Activated CD4-positive, alpha-beta T cell treated with anti-CD3 and anti-CD28 coated beads for 1 hour (primary cell): ENCODE measurements at places on chromosomes 3 and 15.

GRCh38 chr3:54427941-54428871, 305.9 kb downstream of the CACNA2D3 start:
- no peak for DNase-seq

DNA sequence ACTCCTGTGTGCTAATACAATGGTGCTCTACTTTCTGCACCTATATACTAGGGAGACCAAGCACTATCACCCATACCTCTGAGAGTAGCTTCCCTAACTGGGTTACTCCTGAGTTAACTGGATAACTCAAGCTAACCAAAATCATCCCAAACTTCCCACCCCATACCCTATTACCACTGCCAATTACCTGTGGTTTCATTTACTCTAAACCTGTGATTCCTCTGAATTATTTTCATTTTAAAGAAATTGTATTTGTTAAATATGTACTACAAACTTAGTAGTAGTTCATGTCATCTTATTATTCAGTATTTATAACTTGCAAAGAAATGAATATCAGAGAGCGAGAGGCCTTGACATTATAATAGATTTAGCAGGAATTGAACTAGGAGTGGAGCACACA, 340.5 kb downstream of the TBC1D5 start:
- DNase-seq: no peak

DNA sequence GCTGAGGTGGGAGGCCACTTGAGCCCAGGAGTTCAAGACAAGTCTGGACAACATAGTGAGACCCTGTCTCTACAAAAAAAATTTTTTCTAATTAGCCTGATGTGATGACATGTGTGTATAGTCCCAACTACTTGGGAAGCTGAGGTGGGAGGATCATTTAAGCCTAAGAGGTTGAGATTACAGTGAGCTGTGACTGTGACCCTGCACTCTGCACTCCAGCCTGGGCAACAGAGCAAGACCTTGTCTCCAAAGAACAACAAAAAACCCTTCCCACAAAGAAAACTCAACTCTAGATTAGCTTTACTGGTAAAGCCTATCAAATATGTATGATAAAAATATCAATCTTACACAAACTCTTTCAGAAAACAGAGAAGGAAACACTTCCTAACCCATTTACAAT, 68.5 kb downstream of the ZNF148 start:
- DNase-seq: no peak

DNA sequence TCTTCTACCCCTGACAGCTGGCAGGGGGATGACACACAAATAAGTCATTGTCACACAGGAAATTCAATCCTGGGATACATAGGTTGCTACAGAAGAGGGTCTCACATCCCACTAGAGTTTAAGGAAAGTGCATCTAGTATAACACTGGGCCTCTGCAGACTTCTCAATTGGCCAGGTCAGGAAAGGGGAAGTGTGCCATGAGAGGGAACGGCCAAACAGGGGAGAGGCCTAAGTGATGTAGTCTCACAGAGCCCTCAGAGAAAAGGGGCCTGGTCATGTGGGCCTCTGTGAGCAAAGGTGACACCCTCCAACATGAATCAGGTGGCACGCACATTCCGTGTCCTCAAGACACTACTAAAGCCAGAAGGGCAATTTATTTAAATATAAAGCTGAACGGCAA, 11.2 kb downstream of the ZXDC start:
- no peak for DNase-seq

DNA sequence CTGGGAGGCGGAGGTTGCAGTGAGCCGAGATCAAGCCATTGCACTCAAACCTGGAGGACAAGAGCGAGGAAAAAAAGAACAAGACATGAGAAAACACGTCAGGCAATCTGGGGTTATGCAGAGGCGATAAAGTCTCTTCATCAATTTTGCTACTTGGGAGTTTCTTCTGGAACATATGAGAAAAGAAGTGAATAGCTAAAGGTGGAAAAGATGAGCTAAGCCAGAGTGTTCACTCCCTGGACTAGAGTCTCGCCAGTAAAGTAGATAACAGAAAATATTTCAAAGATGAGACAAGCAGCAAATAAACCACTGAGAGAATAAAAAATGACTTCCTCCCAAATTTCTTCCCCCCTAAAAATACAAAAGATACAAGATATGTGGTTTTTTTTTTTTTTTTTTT, 188.4 kb upstream of the HES1 start:
- DNase-seq: no peak

DNA sequence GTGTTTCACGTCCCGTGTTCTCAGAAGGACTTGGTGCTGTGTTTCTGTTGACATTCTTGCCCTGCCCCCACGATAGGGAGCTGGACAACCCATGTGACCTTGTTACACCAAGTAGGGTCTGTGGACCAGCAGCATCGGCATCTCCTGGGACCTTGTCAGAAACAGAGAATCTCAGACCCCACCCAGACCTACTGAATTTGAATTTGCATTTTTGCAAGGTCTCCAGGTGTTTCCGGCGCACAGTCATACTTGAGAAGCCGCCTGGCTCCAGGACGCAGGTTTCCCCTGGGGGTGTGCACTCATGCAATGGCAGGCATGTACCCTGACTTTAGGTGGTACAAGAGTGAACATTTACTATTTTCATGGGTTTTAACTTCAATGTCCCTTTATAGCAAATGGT, 117.9 kb downstream of the TLE3 start:
- no peak for DNase-seq

DNA sequence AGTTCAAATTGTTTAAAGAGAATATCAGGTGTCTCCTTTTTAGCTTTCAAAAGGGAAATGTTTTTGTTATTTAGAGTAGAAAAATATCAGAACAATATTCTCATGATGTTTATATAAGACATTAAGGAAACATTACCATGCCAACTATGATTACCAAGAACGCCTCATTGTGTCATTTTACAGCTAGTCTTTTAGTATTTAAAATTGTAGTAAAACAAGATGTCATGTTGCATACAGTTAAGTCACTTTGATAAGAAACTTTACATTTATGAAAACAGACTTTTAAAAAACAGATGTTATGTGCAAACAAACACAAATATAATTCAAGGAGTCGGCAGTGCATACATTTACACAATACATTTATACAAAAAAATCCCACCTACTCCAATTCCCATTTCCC, 4.4 kb downstream of the PLSCR4 start:
- no peak for DNase-seq

GRCh38 chr3:14203521-14204079, 25.0 kb downstream of the LSM3 start:
- DNase-seq: no peak

DNA sequence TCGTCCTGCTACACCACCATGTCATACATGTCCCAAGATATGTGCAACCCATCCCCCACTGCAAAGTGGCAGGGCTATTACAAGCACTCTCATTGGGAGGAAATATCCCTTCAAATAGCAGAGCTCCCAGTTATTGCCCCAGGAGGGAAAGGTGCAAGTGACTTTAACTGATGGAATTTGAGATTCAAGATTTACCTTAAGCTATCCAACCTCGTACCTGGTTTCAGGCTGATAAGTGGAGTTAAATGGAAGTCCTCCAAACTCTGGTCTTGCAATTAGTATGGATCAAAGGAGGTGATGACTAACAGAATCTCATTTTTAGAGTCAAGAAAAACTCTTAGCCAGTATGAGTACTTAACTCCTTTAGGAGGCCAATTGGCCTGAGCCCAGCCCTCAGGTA, 2.1 kb downstream of the SLCO2A1 start:
- no peak for DNase-seq

- no peak for DNase-seq
Measured at GRCh38 chr15:33675246-33675645, 293.1 kb upstream of the CHRM5 start.

DNA sequence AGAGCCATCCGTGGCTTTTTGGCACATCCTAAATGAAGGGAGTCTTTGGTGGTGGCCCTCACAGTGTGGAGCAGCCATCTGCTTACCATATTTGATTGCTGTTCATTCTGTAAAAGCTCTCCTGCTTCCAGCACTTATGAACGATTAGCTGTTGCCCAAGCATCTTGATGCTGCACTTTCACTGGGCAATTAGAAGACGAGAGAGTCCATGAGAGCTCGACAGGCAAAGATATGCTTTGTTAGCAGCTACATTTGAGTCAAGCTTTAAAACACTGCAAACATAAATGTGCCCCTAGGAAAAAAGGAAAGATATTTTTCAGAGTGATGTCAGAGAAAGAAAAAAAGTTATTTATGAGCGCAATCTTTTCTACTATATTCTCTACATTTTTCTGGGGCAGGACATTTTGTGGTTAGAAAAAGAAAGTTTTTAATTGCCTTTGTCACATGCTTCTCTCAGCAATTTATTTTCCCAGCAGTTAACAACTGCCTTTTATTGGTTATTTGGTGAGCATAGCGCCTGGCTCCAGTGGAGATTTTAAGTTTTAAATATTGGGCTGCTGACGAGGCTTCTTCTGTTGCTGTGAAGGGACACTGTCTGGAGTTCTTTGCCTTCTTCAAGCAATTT, 468.4 kb downstream of the C3orf38 start:
- DNase-seq: no peak

- no peak for DNase-seq
Measured at GRCh38 chr3:78348664-78349063, 1308.8 kb downstream of the ROBO2 start.

- no peak for DNase-seq
Measured at GRCh38 chr3:20077068-20077467, 36.8 kb downstream of the KAT2B start.

- DNase-seq: no peak
Measured at GRCh38 chr15:65414841-65415621, 7.7 kb downstream of the IGDCC4 start.

GRCh38 chr3:179801263-179801662, 148.4 kb downstream of the USP13 start:
- no peak for DNase-seq

- DNase-seq: peak; percentile 39
Measured at GRCh38 chr3:194070634-194071409, 65.1 kb upstream of the HES1 start.

- DNase-seq: peak; percentile 46
Measured at GRCh38 chr3:44198284-44199269, 43.1 kb upstream of the TOPAZ1 start.

GRCh38 chr3:167736997-167737396, 1.5 kb downstream of the SERPINI1 start:
- no peak for DNase-seq

- DNase-seq: no peak
Measured at GRCh38 chr3:187072511-187072910, 66.8 kb downstream of the RPL39L start.

- no peak for DNase-seq
Measured at GRCh38 chr15:57045741-57046382, 127.4 kb downstream of the TCF12 start.

- DNase-seq: no peak
Measured at GRCh38 chr15:42276762-42277161, 3.5 kb upstream of the TMEM87A start.

DNA sequence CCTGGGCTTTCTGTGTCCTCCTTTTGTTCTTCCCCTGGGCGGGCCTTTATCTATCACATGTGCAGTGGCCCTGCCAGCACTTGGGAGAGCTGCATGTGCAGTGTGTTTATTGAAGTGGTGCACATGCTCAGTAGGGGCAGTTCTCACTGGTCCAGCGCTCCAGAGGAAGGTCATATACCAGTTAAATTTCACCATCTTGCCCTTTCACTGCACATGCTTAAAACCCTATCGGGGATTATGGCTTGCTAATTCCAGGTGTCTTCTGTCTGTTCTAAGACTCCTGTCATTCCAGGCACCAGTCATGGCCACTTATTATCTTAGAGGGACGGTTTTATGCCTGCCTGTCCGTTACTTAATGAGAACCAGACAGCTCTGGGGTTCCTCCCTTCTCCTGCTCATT, 52.2 kb downstream of the ROPN1B start:
- no peak for DNase-seq

GRCh38 chr3:140953028-140953960, 11.7 kb downstream of the SLC25A36 start:
- no peak for DNase-seq

- no peak for DNase-seq
Measured at GRCh38 chr3:37921025-37921424, 59.3 kb downstream of the CTDSPL start.

GRCh38 chr3:17891139-17891856, 148.9 kb upstream of the TBC1D5 start:
- no peak for DNase-seq

- DNase-seq: no peak
Measured at GRCh38 chr15:40252438-40253166, 13.7 kb downstream of the PAK6 start.

DNA sequence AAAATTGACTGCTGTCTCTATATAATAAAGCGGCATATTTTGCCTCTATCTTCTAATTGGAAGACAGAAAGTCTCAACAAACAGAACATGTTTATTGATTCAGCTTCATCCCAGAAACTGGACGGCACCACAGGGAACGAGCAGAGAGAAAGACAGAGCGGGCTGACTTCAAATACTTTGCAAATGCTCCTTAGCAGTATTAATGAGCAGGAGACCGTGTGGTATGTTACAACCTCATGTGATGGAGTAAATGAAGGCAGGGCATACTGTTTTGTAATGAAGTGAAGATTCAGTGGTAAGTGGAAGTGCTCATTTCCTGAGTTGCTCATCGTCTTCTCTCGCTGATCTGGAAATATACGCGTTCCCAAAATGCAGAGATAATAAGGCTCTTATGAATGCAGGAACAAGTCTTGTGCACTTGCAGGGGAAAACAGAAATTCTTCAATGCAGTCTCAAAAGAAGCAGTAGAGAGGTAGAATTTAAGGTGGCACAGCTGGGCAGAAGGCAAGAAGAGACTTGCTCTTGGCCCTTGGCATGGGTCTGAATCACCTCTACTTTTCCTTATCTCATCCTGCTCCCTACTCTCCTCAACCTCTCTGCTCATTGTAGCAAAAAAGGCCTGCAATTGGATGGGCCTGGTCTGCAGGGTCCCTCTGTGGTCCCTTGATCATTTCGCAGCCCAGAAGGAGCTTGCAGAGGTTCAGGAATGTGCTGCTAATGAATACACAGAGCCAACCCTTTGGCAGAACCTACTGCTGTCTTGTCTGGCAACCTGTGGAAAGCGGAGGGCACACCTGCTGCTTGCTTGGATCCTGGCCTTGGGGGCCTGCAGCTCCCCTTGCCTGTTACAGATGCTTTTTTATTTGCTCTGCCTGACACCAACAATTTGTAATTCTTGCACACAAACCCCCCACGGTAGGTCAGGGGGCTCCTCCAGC, 604.9 kb upstream of the CFAP20DC start:
- DNase-seq: no peak

DNA sequence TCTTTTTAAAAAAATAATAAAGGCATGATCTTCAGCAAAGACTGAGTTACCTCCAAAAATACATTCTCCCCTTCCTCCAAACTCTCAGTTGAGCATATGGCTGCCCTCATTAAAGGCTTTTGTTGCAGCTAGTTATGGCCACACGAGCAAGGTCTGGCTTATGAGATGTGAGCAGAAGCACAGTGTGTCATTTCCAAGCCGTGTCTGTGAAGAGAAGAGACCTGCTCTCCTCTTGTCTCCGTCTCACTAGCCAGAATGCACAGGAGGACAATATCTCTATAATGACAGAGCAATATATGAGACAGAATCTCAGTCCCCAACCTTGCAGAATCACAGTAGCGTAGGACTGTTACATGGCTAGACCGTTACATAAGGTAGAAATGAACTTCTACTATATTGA, 152.3 kb downstream of the MAGI1 start:
- no peak for DNase-seq

GRCh38 chr15:56984681-56985481, 66.4 kb downstream of the TCF12 start:
- no peak for DNase-seq

GRCh38 chr3:56459104-56459496, 9.2 kb downstream of the ERC2 start:
- DNase-seq: no peak

GRCh38 chr3:28349469-28350000, 911 bp upstream of the AZI2 start:
- DNase-seq: no peak
